ENCODE measurements at places on chromosomes 11 and 22.

DNA sequence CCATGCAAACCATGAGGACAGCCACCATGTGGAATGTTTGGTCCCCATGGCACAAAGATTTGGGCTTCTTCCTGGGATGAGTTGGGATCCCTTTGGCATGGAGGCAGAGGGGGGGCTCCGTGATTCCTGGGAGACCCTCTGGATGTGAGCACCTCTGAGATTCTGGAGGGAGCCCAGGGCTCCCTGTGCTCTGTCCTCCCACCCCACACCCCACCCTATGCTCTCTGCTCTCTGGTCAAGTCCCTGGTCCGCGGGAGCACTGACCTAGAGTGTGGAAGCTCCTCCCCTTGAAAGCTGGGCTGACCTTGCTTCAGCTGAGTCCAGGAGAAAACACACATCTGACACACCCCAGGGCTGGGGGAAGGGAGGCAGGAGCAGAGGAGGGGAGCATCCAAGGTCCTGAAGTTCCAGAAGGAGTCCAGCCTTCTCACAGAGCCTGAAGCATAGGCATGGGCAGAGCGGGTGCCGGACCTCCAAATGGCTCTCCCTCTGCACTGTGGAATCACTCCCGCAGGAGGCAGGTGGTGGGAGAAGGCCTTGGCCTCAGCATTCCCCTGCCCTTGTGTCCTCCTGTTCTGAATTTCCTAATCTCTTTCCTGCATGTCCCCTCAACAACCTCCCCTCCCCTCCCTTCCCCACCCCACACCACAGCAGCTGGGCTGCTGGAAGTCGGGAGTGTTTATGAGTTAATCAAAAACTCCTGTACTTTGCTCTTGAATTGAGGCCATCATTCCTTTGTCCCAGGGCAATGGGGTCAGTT is 25.7 kb upstream of the OAF start:
- no peak for DNase-seq
- no peak overlapping the region for H3K4me3 ChIP-seq
- no peaks in the 10 kb centered on the region for H3K4me1 ChIP-seq

GRCh38 chr11:569158-569885 is 6.9 kb upstream of the PHRF1 start:
- H3K27ac ChIP-seq = peak overlapping the region; percentile 78
- H3K27me3 ChIP-seq = peaks cover 6% of the 10 kb centered on the region
- DNase-seq = no peak
- peaks cover 23% of the 10 kb centered on the region for H3K4me1 ChIP-seq
- H3K36me3 ChIP-seq = peaks cover 10% of the 10 kb centered on the region
- peak overlapping the region; percentile 81 for H3K4me3 ChIP-seq

DNA sequence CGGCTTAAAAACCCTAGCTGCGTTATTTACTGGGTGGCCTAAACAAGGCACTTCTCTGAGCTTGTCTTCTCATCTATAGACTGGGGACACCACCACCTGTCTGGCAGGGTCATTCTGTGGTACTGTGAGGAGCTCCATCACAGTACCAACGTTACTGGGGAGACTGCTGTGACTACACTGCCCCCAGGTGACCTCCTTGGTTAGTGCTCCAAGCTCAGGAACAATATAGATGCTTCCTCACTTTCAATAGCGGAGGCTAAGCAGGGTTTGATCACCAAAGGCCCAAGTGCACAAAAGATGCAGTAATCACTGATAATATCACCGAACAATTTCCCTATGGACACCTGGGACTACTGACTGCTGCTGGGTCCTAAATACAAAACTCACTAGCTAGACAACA is 18.8 kb downstream of the PRPF19 start:
- H3K27ac ChIP-seq = no peak overlapping the region
- H3K4me1 ChIP-seq = peaks cover 9% of the 10 kb centered on the region
- H3K36me3 ChIP-seq = peaks cover 34% of the 10 kb centered on the region
- no peaks in the 10 kb centered on the region for H3K27me3 ChIP-seq
- DNase-seq = peak; percentile 79

- H3K4me3 ChIP-seq = no peak overlapping the region
- H3K36me3 ChIP-seq = no peaks in the 10 kb centered on the region
- no peak for DNase-seq
- H3K27me3 ChIP-seq = peaks cover 2% of the 10 kb centered on the region
- H3K4me1 ChIP-seq = peaks cover 4% of the 10 kb centered on the region
These were observed 24.4 kb upstream of the FSHB start for GRCh38 chr11:30206249-30206996.

- no peaks in the 10 kb centered on the region for H3K27me3 ChIP-seq
- H3K4me3 ChIP-seq = no peak overlapping the region
- DNase-seq = no peak
- H3K4me1 ChIP-seq = peaks cover 3% of the 10 kb centered on the region
- no peak overlapping the region for H3K27ac ChIP-seq
These were observed 20.9 kb downstream of the SLC37A2 start for GRCh38 chr11:125084057-125084416.

DNA sequence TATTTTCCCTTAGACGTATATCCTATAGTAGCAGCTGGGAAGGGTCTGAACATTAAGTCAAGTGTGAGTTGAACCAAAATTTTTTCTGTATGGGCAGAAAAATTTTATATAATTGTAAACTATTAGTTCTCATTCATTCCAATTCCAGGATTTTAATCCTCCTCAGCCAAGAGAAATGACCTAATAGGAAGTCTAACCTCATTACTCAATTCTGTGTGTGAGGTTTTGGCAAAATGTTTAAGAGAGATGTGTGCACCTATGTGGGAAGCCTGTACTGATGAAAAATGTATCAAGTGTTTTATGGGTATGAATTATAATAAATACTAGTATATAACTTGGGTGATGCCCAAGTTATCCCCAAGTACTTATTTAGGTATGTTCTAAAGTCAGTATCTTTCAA is 311.6 kb upstream of the PITPNB start:
- H3K27me3 ChIP-seq = peaks cover 9% of the 10 kb centered on the region
- H3K27ac ChIP-seq = no peak overlapping the region
- H3K4me3 ChIP-seq = no peak overlapping the region
- H3K4me1 ChIP-seq = no peaks in the 10 kb centered on the region
- DNase-seq = no peak
